ENCODE measurements at places on chromosomes 16 and 17. TPM values are rescaled to one million over a fixed set of nuclear protein-coding genes. Genes with fewer than 3 reads are reported as not detected.

Gene SLC6A4
- not detected for total RNA-seq

Gene MXRA7
- total RNA-seq = 9.1 TPM

Gene CMTM4
- total RNA-seq = 2.4 TPM

Gene SHBG
- 0.50 TPM for total RNA-seq

Gene ASB16
- 0.52 TPM for total RNA-seq

Gene ADGRG1
- total RNA-seq = 4.3 TPM

Gene CBX2
- 3.3 TPM for total RNA-seq

Gene PRR14
- 111 TPM for total RNA-seq

Gene IL4R
- total RNA-seq = 166 TPM

Gene ACACA
- 47.6 TPM for total RNA-seq

Gene CETP
- total RNA-seq = not detected

Gene FBXO39
- 0.37 TPM for total RNA-seq

Gene NPIPA2
- 2.4 TPM for total RNA-seq

Gene PABPN1L
- total RNA-seq = not detected

Gene PSME3IP1
- total RNA-seq = 113 TPM

Gene TMC6
- total RNA-seq = 165 TPM

Gene NPIPB2
- total RNA-seq = 24.5 TPM

Gene MIF4GD
- 37.8 TPM for total RNA-seq

Data from activated naive CD4-positive, alpha-beta T cell treated with anti-CD3 and anti-CD28 coated beads, Interleukin-2, amount 50 U/mL, for 72 hours (primary cell).